ENCODE measurements at places on chromosomes 12 and 14. TPM values are rescaled to one million over a fixed set of nuclear protein-coding genes. Genes with fewer than 3 reads are reported as not detected.

- DNase-seq: no peak
Measured at GRCh38 chr14:35286003-35286600, 6.1 kb upstream of the PSMA6 start.

The TMTC2 gene
- 3.3 TPM for total RNA-seq

DNA sequence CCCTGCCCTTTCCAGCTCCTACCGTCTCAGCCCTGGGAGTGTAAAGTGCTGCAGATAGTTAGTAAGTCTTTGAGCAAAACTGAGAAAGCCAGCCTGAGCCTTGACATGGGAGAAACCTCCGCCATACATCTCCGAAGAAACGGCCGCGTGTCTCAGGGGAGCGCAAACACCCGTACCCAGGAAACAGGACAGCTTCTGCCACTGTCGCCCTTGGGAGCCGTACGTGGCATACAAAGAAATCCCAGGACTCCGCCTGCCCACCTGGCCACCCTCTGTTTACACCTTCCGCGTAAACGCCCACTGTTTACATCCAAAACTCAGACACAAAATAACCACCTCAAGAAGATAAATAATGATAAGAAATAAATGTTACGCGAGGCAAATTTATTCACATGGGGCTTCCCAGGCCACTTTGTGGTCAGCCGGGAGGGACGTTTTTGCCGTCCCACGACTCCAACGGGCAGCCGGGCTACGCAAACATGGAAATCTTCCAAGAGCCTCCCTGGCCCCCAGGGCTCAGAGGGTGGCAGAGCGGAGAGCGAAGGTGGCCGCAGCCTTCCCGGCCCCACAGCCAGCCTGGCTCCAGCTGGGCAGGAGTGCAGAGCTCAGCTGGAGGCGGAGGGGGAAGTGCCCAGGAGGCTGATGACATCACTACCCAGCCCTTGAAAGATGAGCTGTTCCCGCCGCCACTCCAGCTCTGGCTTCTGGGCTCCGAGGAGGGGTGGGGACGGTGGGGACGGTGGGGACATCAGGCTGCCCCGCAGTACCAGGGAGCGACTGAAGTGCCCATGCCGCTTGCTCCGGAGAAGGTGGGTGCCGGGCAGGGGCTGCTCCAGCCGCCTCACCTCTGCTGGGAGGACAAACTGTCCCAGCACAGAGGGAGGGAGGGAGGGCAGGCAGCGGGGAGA lies at the start of gene BDKRB2:
TSS of gene BDKRB2 (plus strand) at position 689 of the 908 bp plus-strand sequence. CDS start 32,269 bp downstream, outside the sequence.
- DNase-seq: no peak

DNA sequence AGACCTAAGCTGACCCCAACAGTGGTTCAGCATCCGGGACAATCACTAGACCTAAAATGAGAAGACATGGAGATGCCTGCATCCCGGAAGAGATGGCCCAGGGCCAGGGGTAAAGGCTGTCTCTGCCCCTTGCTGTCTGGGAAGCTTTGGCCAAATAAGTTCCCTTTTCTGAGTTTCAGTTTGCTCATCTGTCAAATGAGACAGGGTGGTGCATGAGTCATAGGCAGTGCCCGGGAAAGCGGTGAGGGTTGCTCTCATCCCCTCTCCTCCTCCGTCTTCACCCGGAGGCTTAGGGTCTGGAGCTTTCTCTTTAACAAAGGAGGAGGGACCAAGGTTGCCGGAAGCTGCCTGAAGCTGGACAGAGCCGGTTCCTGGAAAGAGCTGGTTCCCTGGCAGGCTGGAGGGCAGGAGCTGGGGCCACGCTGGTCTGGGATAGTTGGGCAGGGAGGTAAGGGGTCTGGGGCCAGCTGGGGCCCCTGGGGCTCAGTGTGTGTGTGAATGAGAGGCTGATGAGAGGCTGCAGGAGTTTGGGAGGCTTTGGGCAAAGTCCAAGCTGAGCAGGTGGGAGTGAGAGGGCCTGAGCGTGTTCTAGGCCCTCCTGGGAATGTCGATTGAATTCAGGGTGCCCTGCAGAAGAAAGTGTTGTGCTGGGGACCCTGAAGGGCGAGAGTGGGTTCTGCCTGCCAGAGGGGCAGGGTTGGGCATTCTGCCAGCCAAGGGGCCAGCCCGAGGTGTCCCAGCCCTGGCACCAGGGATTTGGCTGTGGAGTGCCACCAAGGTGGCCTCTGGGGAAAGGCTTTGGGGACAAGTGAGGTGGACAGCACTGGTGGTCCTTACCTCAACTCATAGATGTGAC lies at the start of gene SDSL:
TSS of gene SDSL (plus strand) at position 351 of the 856 bp plus-strand sequence. CDS start 5,603 bp downstream, outside the sequence.
- DNase-seq: peak; percentile 47

- DNase-seq: no peak
Measured at GRCh38 chr14:22266142-22266442, 322.9 kb downstream of the DAD1 start.

The KCNH3 gene
- 5.4 TPM for total RNA-seq

The TROAP gene
- 73.8 TPM for total RNA-seq

The FOXG1 gene
- total RNA-seq: not detected

DNA sequence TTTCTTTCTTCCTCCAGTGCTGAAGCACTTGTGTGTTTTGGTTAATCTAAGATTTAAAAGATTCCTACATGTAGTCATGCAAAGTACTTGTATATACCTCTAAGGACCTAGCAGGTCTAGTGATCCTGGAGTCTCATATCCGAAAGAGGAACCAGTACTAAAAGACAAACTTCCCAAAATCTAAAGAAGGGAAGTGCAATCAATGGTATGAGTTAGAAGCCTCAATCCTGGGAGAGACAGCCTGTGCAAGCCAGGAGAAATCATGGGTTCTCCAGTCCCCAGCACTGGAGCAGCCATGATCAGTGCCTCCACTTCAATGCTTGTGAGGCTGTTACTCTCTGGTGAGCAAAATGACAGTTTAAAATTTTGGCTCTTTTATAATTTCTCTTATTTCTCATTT lies 277.4 kb downstream of the DAD1 start:
- no peak for DNase-seq

- DNase-seq: no peak
Measured at GRCh38 chr12:22283006-22283506, 51.5 kb downstream of the ST8SIA1 start.

DNA sequence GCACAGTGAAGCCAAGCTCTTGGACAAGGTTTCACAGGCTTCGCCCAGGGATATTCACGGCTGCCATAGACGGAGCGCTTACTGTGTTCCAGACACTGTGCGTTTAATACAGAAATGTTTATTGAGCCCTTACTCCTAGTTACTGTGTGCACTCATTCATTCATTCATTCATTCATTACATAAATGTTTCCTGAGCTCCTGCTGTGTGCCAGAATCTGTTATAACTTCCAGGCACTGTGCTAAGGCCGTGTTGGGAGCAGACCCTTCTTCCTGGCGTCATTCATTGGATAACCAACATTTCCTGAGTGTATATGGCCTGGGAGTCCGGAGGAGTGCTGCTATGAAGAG lies 760 bp upstream of the MED13L start:
- no peak for DNase-seq

- no peak for DNase-seq
Measured at GRCh38 chr12:113897406-113897805, 68.7 kb downstream of the RBM19 start.

The PRIMA1 gene
- not detected for total RNA-seq

The MYO1H gene
- not detected for total RNA-seq

DNA sequence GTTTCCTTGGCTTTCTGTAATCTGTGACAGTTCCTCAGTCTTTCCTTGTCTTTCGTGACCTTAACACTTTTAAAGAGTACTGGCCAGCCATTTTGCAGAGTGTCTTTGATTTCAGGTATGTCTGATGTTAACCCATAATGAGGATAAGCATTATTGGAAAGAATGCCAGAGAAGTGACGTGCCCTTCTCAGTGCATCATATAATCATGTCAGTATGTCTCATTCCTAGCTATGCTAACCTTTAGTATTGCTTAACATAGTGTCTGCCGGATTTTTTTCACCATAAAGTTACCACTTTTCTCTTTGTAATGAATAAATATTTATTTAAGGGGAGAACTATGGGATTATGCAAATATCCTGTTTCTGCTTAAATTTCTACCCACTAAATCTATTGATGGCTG lies 28.5 kb downstream of the RERG start:
- DNase-seq: no peak

The NFATC4 gene
- not detected for total RNA-seq

DNA sequence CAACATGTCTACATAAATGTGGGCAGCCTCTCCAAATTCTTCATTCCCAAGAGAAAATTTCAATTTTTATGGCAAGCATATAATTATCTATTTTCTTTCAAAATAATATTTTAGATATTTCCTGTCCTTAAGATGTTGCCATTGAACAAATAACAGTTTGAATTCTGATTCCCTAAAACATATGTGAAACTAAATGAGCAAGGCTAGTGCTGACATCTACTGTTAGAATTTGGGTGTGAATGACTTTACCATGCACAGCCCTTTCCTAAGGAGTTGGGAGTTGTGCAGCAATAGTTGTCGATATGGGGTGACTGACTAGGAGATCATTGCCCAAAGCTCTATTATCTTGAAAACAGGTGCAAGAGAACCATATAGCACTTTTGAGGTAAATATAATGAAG lies 108.2 kb upstream of the SLC38A4 start:
- no peak for DNase-seq

DNA sequence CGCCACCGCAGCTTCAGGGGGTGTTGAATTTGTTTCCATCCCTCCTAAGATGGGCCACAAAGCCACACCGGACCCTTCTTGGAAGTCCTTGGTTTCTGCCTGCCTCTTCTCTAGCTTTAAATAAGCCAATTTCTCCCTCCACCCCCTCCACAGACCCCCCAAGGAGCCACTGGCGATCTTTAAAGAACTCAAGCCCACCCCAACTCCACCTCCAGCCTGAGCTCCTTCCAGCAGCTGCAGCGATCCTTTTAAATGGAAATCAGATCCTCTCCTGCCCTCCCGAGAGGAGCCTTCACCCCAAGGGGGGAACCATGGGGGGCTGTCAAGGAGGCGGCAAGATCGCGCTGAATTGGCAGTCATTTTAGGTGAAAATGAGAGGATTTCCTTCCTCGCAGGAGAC lies 133.1 kb downstream of the NCOR2 start:
- no peak for DNase-seq

- DNase-seq: no peak
Measured at GRCh38 chr12:64633011-64633939, 23.0 kb downstream of the RASSF3 start.

DNA sequence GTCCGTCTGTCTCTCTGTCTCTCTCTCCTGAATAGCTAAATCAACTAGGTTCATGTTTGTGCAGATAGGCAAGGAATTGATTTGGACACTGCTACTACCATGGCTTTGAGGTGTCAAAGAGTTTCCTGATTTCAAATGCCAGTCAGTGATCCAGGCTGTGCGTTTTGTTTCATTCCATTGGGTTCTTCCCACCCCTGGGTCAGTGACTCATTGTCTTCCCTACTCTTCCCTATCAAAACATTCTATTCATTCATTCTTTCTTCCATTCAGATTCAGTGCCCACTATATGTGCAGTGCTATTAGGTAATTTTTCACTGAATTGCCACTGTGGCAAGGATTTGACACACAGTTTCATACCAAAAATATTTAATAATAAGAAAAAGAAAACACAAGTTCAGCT lies 50.4 kb downstream of the RPH3A start:
- DNase-seq: no peak

The FBXO34 gene
- total RNA-seq: 27.0 TPM

The LRP10 gene
- 63.1 TPM for total RNA-seq

DNA sequence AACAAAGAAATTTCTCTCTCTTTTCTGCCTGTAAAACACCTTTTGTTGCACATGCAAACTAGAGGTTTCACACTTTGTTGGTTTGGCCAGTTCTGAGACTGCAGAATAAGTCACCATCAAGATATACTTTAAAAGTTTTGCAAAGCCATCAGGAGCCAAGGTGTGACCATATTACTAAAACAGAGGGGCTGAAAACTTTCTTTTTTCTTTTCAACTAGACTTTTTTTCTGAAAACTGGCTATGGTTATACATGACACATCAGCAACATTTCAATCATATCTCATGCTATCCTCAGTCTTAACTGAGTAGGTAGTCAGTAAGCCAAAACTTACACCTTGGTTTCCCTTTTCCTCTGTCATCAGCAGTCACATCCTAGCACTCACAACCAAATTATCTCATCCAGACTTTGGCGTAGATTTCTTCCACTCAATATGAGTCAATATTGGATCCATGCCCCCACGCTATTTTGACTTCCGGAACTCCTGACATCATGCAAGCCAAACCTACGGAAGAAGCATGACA lies 4.1 kb upstream of the IFNG start:
- no peak for DNase-seq

DNA sequence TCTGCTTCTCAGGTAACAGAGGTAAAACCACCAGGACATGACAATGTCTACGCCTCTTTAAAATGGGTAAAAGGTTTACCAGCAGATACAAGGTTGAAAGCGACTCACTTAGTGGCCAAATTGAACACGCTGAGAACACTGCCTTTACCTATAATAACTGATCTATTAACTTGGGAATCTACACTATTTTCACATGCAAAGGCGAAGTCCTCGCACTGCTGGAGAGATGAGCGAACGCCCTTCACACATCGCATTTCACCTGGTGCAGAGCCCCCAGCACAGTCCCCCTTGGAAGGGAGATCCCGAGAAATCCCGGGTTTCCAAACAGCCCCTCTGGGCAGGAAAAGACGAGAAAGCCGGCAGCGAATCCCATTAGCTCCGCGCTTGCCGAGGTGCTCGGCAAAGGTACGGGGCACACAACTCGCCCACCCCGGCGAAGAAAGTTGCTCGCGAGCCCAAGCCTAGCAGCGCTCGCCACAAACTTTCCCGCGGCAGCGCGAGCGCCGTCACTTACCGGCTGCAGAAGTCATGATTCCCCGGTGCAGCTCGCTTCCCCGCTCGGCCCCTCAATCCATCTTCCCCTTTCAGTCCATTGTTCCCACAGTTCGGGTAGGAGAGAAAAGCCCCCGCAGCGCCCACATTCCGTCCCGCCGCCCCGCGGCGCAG lies 423 bp downstream of the FGD6 start:
- no peak for DNase-seq

DNA sequence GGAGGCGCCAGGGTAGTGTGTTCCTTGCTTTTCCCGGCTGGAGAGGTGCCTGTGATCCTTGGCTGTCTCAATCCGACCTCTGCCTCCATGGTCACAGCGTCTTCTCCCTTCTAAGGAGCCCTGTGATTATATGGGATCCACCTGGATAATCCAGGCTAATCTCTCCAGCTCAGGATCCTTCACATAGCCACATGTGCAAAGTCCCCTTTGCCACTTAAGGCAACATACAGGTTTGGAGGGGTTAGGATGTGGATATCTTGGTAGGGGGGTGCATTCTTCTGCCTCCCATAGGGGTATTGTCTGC lies 1.2 kb upstream of the HVCN1 start:
- no peak for DNase-seq

The ITGB7 gene
- total RNA-seq: 415 TPM

DNA sequence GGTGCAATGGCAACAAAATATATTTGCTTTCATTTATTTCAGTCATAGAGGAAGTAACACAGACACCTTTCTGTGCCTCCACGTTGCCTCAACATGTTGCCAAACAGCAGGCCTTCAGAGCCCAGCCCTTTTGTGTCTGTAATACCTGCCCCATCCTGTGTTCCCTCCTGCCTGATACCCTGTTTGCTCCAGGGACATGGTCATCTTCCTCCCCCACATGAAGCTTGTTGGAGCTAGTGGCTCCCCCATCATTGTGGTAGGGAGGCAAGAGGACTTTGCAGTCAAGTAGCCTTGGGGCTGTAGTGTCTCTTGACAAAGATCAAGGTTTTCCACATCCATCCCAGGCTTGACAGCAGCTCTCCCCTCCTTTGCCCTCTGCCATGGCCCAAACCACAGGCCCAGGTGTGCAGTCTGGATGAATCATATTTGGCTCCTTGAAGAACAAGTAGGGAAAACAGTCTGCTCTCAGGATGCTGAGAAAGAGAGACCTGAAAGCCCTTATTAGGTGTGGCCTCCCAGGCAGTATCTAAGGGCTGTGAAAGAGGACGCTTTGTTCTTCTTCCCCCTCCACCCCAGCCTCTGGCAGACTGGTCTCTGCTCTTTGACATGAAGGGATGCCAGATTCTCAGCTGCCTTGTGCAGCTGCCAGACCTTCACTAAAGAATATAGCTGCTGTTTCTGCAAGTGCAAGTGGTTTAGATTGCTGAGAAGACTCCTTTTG lies 329.0 kb downstream of the C12orf75 start:
- DNase-seq: no peak

All from activated naive CD8-positive, alpha-beta T cell treated with anti-CD3 and anti-CD28 coated beads, Interleukin-2, amount 10 ng/mL, durations not matched to agents 7 days and 5 days (primary cell).